GM23338 (cell line): ENCODE measurements at places on chromosomes 2 and 18. TPM values are rescaled to one million over a fixed set of nuclear protein-coding genes. Genes with fewer than 3 reads are reported as not detected.

GRCh38 chr2:150491430-150491829, 4.0 kb upstream of the RND3 start:
- H3K36me3 ChIP-seq: no peaks in the 10 kb centered on the region
- no peak overlapping the region for H3K4me3 ChIP-seq
- no peak overlapping the region for H3K27ac ChIP-seq
- H3K27me3 ChIP-seq: no peaks in the 10 kb centered on the region
- DNase-seq: no peak

- H3K27me3 ChIP-seq: no peaks in the 10 kb centered on the region
- H3K4me1 ChIP-seq: peaks cover 6% of the 10 kb centered on the region; the same call in 1 of the 2 replicates
- DNase-seq: no peak
- H3K4me3 ChIP-seq: peak overlapping the region; percentile 7; the same call in 1 of the 2 replicates
- H3K36me3 ChIP-seq: no peaks in the 10 kb centered on the region
Measured at GRCh38 chr2:232891621-232892071, 21.6 kb downstream of the SNORC start.

- no peaks in the 10 kb centered on the region for H3K27me3 ChIP-seq
- no peaks in the 10 kb centered on the region for H3K36me3 ChIP-seq
- no peak for DNase-seq
- H3K4me1 ChIP-seq: no peaks in the 10 kb centered on the region
Measured at GRCh38 chr2:4098137-4098536, 394.8 kb downstream of the DCDC2C start.

DNA sequence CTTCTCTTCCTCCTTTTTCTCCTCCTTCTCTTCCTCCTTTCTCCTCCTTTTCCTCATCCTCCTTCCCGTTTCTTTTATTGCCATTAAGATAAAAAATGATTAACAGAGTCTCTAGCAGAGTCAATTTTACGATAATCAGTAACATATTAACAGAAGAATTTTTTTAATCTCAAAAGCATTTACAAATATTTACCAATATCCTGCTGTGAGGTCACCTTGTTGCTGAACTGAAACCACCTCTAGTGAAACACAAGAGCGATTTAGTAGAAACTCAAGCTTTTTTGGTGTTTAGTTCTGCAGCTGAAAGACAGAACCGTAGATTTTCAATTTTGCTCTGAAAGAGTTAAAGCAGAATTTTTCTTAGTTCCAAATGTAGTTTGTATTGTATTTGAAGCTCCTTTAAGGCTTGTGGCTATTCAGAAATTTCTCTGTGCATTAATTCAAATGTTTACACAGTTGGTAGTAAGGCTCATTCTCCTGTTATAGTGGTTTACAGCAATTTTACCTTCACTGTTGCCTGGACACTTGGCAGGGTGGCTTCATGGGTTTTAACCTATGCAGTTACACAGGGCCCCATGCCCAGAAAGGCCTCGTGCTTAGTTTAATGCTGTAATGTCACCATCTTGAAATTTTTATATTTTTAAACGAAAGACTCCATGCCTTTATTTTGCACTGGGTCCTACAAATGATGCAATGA, 1106.6 kb upstream of the FAM98A start:
- H3K4me1 ChIP-seq: no peaks in the 10 kb centered on the region; the same call in 1 of the 2 replicates
- DNase-seq: no peak
- no peak overlapping the region for H3K4me3 ChIP-seq
- H3K36me3 ChIP-seq: no peaks in the 10 kb centered on the region
- no peaks in the 10 kb centered on the region for H3K27me3 ChIP-seq

GRCh38 chr2:122244598-122245229, 489.3 kb downstream of the TSN start:
- H3K27ac ChIP-seq: no peak overlapping the region
- no peaks in the 10 kb centered on the region for H3K4me1 ChIP-seq
- no peaks in the 10 kb centered on the region for H3K36me3 ChIP-seq
- no peak overlapping the region for H3K4me3 ChIP-seq
- no peaks in the 10 kb centered on the region for H3K27me3 ChIP-seq
- DNase-seq: no peak

GRCh38 chr2:197705121-197705911, at the start of gene MARS2:
TSS of gene MARS2 (plus strand) at chr2:197705369. CDS start at chr2:197705406, 37 bp downstream.
- H3K27ac ChIP-seq: peak within 1 kb of the TSS; percentile 81
- peak within 1 kb of the TSS; percentile 81 for H3K4me3 ChIP-seq
- H3K4me1 ChIP-seq: peaks cover 24% of the 10 kb centered on the region

GRCh38 chr2:18588802-18589201, 567 bp downstream of the NT5C1B start:
- no peak overlapping the region for H3K4me3 ChIP-seq

- DNase-seq: no peak
- no peak overlapping the region for H3K27ac ChIP-seq
- H3K4me3 ChIP-seq: no peak overlapping the region
- H3K36me3 ChIP-seq: no peaks in the 10 kb centered on the region
- peaks cover 25% of the 10 kb centered on the region for H3K4me1 ChIP-seq
- H3K27me3 ChIP-seq: no peaks in the 10 kb centered on the region
Measured at GRCh38 chr18:31512203-31512764, 14.3 kb downstream of the DSG2 start.

DNA sequence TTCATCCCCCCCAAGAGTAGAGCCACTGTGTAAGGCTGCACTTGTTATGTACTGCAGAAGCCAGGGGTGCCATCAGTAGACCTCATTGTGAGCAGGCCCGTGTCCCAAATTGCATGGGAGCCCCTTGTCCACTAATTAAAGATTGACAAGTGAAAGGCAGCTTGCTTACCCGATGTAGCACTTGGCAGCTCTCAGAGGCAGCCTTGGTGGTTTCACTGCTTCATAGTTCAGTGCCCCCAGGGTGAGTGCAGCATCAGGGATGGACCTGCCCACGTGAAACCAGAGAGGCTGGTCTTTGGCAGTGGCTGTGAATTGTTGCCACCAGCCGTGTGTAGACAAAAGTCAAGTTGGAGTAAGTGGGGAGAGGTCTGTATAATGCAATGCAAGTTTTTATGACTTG, 13.3 kb downstream of the TUBB6 start:
- no peaks in the 10 kb centered on the region for H3K4me1 ChIP-seq
- no peak overlapping the region for H3K4me3 ChIP-seq
- DNase-seq: no peak
- H3K27me3 ChIP-seq: no peaks in the 10 kb centered on the region

DNA sequence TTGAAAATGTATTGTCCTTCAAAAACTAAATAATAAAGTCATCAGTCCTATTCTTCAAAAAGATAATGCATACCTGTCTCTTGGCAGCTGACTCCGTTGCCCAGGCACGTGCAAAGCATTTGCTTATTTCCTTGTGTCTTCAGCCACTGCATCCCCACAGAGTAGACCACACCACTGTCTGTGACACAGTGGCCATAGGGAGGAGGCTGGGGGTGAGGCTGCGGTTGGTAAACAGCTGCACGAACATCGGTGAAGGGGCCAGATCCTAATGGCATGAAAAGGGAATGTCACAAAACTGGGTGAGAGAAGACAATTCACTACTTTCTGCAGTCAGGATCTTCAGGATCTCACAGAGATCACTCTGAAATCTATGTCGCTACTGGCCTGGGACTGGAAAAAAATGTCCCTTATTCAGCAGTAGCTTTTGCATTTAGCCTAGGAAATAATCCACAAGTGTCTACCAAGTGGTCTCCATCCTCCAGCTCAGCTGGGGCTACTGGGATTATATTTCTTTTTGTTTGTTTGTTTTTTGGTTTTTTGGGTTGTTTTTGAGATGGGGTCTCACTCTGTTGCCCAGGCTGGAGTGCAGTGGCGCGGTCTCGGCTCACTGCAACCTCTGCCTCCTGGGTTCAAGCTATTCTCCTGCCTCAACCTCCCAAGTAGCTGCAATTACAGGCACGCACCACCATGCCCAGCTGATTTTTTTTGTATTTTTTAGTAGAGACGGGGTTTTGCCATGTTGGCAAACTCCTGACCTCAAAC, 10.7 kb downstream of the FN1 start:
- no peak overlapping the region for H3K4me3 ChIP-seq
- H3K4me1 ChIP-seq: no peaks in the 10 kb centered on the region

DNA sequence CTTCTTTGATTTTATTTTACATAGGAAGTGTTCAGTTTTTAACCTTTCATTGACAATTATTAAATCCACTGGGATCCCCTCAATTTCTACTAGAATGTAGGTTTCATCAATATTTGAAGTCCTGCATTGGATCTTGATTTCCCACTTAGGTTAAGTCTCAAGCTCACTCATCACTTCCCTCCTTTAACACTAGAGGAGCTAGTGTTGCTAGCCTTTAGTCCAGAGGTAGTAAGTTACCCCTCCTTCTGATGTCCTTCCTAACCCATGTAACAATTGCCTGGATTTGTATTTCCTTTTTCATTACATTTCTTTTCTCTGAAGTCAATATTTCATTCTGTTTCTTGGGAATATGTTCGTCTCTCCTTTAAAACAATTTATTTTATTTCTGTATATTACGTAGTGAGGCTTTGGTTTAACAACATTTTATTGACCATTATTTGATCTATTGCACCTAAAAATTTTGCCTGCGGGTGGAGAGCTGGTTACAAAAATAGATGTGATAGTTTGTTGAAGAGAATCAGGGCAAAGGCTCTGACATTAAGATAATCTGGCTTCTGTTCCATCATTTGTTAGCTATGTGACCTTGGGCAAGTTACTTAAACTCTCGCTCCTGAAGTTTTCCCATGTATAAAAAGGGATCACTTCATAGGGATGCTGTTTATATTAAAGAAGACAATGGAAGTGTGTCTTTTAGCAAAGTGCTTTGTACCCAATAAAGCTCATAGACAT, 833.0 kb downstream of the SLC4A3 start:
- no peaks in the 10 kb centered on the region for H3K36me3 ChIP-seq
- peak; percentile 59 for DNase-seq
- no peaks in the 10 kb centered on the region for H3K27me3 ChIP-seq
- H3K4me1 ChIP-seq: no peaks in the 10 kb centered on the region

GRCh38 chr2:21395366-21395765, 271.6 kb downstream of the TDRD15 start:
- H3K4me3 ChIP-seq: no peak overlapping the region
- DNase-seq: peak; percentile 4
- H3K36me3 ChIP-seq: no peaks in the 10 kb centered on the region
- H3K27me3 ChIP-seq: no peaks in the 10 kb centered on the region

- H3K4me1 ChIP-seq: no peaks in the 10 kb centered on the region
- no peak for DNase-seq
- H3K36me3 ChIP-seq: no peaks in the 10 kb centered on the region
- no peak overlapping the region for H3K27ac ChIP-seq
- H3K4me3 ChIP-seq: no peak overlapping the region
Measured at GRCh38 chr2:187482796-187483195, 34.7 kb upstream of the CALCRL start.

- H3K27me3 ChIP-seq: no peaks in the 10 kb centered on the region
- H3K27ac ChIP-seq: no peak overlapping the region
- no peak for DNase-seq
- peaks cover 21% of the 10 kb centered on the region for H3K4me1 ChIP-seq
- H3K4me3 ChIP-seq: no peak overlapping the region
- H3K36me3 ChIP-seq: no peaks in the 10 kb centered on the region
Measured at GRCh38 chr2:217327953-217328621, 468.2 kb upstream of the TNP1 start.

GRCh38 chr2:50143822-50144575, 887.9 kb downstream of the NRXN1 start:
- H3K36me3 ChIP-seq: no peaks in the 10 kb centered on the region
- H3K27me3 ChIP-seq: no peaks in the 10 kb centered on the region
- H3K27ac ChIP-seq: no peak overlapping the region
- no peak overlapping the region for H3K4me3 ChIP-seq
- DNase-seq: peak; percentile 64
- peaks cover 4% of the 10 kb centered on the region; the same call in 1 of the 2 replicates for H3K4me1 ChIP-seq

DNA sequence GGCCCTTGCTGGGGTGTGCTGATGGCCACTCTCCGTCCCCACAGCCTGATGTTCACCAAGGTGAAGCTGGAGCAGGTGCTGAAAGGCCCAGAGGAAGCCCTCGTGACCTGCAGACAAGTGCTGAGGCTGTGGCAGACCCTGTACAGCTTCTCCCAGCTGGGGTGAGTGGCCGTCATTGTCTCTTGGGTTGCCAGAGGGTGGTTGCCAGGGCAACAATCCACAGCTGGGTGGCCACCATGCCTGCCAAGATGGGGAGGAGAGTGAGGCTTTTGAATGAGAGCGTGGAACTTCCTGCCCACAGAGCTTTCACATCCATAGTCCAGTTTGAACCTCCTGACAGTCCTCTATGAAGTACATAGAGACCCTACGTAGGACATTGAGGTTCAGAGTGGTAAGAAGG, 108.8 kb downstream of the STPG4 start:
- H3K27ac ChIP-seq: no peak overlapping the region
- DNase-seq: no peak
- peaks cover 19% of the 10 kb centered on the region for H3K4me1 ChIP-seq
- no peaks in the 10 kb centered on the region for H3K27me3 ChIP-seq

DNA sequence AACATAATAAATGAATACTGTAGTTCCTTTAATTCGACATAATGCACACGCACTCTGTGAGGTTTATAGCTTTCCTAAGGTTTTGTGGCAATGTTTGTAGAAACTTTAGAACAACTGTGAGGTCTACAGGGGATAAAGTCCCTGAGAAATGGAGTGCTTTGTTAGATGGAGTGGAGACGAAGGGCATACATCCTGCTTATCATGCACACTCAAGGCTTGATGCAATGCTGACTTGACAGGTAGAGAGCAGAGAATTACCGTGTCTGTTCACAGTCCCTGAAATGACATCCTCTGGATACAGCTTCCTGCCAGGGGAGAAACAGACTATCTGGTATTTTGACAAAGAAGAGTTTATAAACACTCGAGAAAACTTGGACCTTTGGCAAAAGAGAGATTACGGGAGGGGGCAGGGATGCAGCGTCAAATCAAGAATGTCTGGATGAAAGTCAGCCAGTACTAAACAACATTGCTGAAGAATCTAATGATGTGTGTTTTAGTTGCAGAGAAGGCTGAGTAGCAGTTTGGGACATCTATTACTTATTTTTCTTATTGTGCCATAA, 766.9 kb upstream of the ZEB2 start:
- no peak overlapping the region for H3K27ac ChIP-seq
- no peaks in the 10 kb centered on the region for H3K36me3 ChIP-seq
- no peaks in the 10 kb centered on the region for H3K27me3 ChIP-seq
- no peak for DNase-seq
- H3K4me1 ChIP-seq: no peaks in the 10 kb centered on the region

RAD51AP2 gene
- 0.38 TPM in 1 of 2 replicates, not detected in the other for total RNA-seq

OBSL1 gene
- total RNA-seq: 164 and 207 TPM in 2 replicates

ADRA2B gene
- total RNA-seq: 5.9 and 7.9 TPM in 2 replicates

TEKT4 gene
- total RNA-seq: not detected in 2 replicates

CRYGA gene
- total RNA-seq: not detected in 2 replicates

CAB39 gene
- 67.5 and 73.9 TPM in 2 replicates for total RNA-seq

SP110 gene
- total RNA-seq: 1.1 and 2.3 TPM in 2 replicates

SULT1C4 gene
- total RNA-seq: 2.1 TPM in 2 replicates

OTX1 gene
- total RNA-seq: 0.74 and 1.3 TPM in 2 replicates

ABCB11 gene
- total RNA-seq: not detected in 2 replicates

LOXL3 gene
- total RNA-seq: 12.2 and 14.9 TPM in 2 replicates

SF3B6 gene
- total RNA-seq: 140 and 172 TPM in 2 replicates

HJURP gene
- total RNA-seq: 49.2 and 54.8 TPM in 2 replicates
